Urinary bladder (tissue), 4 donors: ENCODE measurements at places on chromosomes 5 and 9.

DNA sequence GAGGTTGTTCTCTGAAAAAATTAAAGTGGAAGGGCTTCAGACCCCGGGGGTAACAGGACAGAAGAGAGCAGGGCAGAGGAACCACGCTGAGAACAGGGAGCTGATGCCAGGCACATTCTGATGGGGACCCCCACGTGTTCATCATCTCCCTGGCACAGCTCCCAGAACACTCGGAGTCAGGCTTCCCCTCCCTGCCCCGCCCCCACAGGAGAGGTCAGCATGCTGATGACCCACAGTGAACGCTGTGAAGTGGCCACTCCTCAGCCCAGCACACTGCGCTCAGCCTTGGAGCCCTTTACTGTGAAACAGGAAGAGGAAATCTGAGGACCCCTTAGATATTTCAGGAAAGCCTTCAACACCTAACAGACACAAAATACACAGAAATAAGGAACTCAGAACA, 16.4 kb downstream of the RETREG1 start:
- DNase-seq = no peak

GRCh38 chr5:54753034-54753433, 232.4 kb downstream of the ESM1 start:
- DNase-seq = no peak

GRCh38 chr9:35452481-35452880, 37.4 kb upstream of the RUSC2 start:
- no peak for DNase-seq

GRCh38 chr5:74105126-74105780, 479.3 kb downstream of the ARHGEF28 start:
- DNase-seq = no peak
